ENCODE measurements at places on chromosomes 1 and 21.

- DNase-seq, result no peak
Measured at GRCh38 chr1:13775916-13776315, 75.9 kb downstream of the PRDM2 start.

- DNase-seq, result no peak
Measured at GRCh38 chr1:174890024-174890423, 109.7 kb upstream of the CACYBP start.

DNA sequence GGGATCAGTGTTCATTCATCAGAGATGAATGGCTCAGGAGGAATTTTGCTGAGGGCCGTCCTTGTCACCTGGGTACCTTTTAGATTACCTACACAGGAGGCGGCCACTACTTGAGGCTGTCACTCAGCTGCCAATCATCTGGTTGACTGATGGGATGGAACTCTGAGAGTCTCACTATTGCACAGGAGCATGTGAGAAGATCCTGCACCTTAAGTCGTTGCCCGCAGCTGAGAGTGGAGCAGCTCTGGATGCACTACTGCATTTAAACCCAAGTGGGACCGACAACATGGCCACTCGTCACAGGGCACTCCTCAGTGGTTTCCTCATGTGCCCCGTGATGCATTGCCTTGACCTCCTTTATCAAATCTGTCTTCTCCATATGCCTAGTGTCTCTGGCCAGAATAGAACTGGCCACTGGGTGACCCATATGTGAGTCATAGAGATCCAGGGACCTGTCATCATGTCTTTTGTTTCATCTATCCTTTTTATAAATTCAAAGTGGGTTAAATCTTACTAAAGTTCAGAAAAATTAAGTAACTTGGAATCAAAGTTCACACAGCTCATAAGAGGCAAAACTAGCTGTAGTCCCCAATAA lies 165.5 kb downstream of the ZSCAN20 start:
- DNase-seq, result no peak

- DNase-seq, result no peak
Measured at GRCh38 chr1:54408147-54409066, 2.2 kb upstream of the SSBP3 start.

DNA sequence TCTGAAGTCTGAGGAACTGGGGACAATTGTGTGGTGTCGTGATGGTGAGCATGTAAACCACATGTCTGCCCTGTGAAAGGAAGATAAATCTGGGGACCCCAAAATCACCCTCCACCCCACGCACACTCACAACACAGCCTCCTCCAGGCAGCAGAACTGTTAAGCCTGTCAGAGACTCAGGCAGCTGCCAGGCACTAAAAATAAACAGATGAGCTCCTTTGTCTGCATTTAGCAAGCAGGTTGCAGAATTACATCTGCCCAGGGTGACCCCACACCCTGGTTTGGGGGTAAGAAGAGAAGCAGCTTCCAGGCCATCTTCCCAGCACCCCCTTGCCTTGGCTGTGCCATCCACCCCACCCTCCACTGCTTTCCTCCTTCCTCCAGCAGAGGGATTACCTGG lies 119.1 kb upstream of the RUNX3 start:
- DNase-seq, result no peak

DNA sequence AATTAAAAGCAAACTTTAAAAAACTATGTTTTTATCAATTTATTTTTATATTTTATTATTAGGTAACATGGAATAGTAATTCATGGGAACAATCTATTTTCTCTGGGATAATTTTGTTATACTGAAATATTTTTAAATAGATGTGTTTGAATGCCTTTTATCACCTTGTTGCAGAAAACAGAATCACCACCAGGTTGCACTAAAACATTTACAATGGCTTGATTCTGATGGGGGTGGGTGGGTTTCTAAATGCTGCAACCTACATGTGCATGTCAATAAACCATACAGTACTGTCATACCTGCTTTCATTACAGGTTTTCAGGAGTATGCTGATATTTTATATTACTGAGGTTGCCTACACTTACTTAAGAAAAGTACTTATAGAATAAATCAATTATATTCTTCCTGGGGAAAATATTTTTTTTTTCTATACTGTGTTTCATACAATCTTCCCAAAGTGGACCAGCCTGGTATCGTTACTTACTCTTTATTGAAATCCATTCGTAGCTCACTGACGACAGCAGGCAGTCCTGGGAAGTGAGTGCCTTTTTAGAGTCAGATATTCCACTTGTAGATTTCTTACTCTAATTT lies 132.8 kb downstream of the PTPRC start:
- DNase-seq, result peak; percentile 47

DNA sequence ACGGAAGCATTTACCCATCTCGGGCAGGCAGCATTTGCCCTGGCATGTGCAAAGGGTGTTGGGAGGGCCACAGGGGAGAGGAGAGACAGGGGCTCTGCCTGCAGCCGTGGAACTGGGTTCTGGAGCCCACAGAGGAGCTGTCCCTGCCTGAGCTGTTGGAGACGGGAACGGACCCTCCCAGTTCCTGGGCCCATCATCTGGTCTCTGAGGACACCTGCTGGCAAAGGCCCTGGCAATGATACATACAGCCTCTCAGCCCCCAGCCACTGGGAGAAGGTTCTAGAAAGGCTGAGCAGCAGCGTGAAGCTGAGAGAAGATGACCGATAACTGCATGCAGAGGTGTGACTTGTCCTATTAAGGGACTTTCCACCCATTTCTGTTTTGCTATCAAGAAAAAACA lies 31.4 kb downstream of the FAAP20 start:
- no peak for DNase-seq

DNA sequence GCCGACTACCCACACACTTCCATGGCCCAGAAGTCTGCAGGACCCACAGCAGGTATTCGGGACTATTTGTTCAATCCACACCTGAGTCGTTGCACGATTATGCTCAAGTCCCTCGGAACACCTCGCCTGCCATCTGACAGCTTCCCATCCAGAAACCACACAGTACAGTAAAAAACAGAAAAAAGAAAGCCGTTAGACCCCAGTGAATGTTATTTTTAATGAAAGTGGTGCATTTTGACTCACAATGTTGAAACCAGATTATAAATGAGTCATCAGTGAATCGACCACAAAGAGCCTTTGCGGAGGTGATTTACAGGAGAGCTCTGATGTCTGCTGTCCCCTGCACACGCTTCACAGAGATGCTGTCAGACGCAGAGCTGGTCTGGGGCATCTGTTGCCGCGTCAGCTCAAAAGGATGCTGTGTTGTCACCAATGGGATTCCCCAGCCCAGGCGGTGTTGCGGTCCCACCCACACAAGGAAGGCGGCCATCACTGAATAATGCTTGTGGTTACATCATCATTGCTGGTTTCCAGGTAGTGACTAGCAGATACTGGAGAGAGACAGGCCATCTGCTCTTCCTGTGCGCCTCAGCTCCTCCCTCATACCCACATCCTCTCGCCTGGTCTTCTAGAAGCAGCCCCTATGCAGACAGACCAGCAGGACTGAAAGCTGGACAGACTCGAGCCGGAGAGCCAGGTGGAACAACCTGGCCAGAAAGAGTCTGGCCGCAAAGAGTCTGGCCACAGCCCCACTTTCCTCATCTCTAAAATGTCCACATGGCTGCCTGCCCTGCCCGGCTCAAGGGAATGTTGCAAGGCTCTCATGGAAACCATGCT lies 116.8 kb downstream of the TOMM20 start:
- DNase-seq, result peak; percentile 99

DNA sequence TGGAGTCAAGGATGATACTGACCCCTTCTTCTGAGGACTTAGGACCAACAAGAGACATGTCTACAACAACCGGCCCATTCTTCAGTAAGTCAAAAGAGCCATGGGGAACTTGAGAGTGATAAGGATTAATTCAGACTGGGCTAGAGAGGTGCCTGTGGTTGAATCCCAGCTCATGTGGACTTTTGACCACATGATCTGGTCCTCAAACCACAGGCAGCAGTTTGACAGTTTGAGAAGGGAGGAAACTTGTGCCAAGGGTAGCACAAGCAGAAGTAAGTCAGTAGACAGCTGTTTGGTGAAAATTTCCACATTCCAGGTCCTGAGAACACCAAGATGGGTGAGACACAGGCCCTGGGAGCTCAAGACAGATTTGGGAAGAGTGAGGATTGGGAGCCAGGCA lies 19.8 kb downstream of the SH3BP5L start:
- DNase-seq, result peak; percentile 83

- no peak for DNase-seq
Measured at GRCh38 chr1:10854856-10855459, 58.5 kb upstream of the CASZ1 start.

- DNase-seq, result no peak
Measured at GRCh38 chr21:43626390-43626789, 32.9 kb downstream of the HSF2BP start.

- DNase-seq, result no peak
Measured at GRCh38 chr1:220804202-220804586, 17.5 kb downstream of the MTARC1 start.

- no peak for DNase-seq
Measured at GRCh38 chr1:11690397-11691301, 861 bp upstream of the DRAXIN start.

- DNase-seq, result no peak
Measured at GRCh38 chr1:212987702-212988322, 27.9 kb downstream of the ANGEL2 start.

DNA sequence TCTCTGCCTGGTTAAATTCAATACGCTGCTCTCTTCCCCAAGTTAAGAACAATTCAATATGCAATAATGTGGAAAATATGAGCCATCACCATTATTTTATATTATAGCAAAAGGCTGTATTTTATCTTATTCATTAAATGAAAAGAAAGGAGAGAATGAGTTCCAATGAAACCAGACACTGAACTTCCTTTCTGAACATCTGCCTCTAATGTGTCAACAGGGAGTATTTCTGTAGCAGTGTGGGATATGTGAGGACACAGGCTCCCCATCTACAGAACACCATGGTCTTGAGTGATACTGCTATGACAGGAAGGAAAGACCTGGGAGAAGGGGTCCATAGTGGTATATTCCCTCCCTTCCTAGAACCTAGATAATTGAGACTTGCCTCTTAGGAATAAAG lies 46.3 kb downstream of the CASQ2 start:
- DNase-seq, result no peak

GRCh38 chr1:65980237-65980636 lies 187.5 kb downstream of the PDE4B start:
- no peak for DNase-seq

Measured in HL-60 (cell line).